GM20000 (cell line): ENCODE measurements at places on chromosomes 3 and 15.

DNA sequence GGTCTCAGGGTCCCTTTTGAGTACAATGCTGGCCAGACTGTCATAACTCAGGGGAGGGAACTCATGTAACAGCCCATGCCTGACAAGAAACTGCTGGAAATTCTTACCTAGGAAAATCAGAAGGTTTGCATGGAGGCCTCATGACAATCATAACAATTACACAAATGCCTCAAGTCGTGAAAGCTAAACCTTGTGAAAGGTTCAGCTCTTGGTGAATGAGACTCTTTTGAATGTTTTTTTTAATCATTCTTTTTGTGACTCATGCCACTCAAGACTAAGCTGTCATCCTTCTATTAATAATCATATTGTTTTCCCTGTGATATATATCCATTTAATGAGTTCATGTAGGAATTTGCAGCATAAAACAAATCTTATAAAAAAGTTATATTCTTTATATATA is 61.4 kb upstream of the LEKR1 start:
- no peak for DNase-seq

GRCh38 chr3:49901366-49902339 is 2.0 kb downstream of the MST1R start:
- DNase-seq = peak; percentile 66

DNA sequence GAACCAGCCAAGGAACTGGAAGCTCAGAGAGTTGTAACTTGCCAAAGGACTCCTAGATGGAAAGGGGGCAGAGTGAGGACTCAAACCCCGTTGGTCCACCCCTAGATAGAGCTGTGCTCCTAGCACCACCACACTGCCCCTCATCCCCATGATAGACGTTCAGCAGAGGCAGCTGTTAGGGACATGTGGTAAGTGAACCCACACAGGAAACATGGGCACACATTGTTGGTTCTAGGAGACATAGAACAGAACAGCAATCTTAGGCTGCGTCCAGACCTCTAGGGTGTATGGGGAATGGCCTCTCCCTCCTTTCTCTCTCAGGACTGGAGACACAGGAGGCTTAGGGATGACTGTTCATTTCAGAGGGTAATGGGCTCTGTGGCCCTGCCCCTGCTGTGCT is 102.7 kb downstream of the ANP32A start:
- DNase-seq = no peak

GRCh38 chr3:83513677-83514076 is 1445.1 kb upstream of the CADM2 start:
- no peak for DNase-seq

GRCh38 chr3:77179762-77180161 is 139.9 kb downstream of the ROBO2 start:
- no peak for DNase-seq

DNA sequence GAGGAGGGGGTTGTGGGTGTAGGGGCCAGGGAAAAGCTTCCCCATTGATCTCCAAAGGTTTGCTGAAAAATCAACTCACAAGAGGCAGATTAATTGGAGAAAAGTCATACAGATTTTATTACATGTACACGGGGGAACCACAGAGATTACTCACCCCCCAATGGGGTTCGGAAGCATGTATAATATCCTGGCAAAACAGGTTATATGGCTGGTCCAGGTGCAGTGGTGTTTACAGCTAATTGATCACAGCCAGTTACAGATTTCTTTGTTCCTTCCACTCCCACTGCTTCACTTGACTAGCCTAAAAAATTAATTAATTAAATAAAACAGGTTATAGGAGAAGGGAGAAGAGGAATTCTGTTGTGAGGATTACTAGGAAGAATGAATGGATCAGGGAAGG is 22.4 kb downstream of the PRKCI start:
- no peak for DNase-seq

DNA sequence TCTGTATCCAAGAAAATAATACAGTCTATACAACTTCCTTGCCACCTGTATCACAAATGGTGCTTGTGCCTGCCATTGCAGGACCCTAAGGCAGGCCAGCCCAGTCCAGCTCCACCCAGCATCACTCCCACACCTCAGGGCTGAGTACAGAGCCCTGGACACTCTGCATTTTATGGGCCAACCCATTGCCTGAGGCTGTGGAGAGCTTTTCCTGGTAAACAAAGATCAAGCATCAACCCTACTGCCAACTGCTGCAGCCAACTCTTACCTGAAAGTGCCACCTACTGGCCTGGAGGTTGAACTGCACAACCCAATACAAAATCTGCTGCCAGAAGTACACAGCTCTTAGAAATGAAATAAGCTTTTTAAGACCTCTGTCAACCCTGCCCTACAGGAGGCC is 1082.2 kb downstream of the NAALADL2 start:
- peak; percentile 16 for DNase-seq

DNA sequence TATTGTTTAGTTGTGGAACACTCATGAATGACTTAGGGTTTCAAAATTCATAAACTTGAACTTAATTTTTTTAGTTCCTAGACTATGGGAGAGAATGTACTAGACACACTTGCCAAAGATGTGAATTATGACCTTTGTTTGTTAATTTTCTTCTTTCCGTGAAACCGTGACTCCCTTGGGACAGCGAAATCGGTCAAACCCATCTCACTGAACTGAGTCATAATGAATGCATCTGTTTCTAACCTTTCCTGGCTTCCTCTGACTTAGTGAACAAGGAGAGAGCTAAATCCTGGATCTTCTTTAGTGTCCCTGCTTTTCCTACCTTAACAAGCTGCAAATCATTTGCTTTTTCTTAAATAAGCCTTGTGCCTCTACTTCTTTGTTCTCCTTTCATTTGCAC is 85.5 kb downstream of the LARS2 start:
- no peak for DNase-seq

DNA sequence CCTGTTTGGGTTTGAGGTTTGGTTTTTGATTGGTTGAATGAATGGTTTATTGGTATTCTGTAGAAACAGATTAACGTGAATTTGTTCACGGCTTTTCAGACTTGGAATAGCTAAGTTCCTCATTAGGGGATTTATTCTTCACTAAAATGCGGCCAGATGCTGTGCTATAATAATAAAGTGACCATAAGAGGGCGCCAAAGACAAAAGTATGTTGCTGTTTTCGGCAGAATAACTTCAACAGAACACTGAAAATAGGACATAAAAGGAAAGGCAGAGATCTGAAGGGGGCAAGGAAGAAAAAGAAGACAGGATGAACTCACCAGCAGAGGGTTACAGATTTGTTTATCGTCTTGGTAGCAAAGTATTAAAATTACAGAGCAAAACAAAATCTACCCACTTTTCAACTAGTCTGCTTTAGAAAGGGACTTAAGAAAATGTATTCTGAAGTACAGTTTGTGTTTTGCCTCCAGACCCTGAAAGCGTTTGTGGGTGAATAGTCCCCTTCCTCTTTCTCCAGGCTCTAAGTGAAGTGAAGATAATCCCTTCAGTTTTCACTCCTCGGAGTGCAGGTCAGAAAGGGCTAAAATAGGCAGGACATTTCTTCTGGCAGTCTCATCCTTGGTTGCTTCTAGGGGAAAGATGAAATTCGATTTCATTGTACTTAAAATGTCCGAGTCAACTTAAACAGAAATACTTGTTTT is 147.6 kb downstream of the IL20RB start:
- DNase-seq = peak; percentile 42

DNA sequence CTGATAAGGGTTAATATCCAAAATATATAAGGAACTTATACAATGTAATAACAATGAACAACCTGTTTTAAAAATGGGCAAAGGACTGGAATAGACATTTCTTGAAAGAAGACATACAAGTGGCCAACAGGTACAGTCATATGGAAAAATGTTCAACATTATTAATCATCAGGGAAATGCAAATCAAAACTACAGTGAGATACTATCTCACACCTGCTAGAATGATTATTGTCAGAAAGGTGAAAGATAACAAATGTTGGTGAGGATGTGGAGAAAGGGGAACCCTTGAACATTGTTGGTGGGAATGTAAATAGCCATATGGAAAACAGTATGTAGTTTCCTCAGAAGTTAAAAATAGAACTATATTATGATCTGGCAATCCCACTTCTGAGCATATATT is 20.4 kb downstream of the GOLM2 start:
- DNase-seq = no peak

DNA sequence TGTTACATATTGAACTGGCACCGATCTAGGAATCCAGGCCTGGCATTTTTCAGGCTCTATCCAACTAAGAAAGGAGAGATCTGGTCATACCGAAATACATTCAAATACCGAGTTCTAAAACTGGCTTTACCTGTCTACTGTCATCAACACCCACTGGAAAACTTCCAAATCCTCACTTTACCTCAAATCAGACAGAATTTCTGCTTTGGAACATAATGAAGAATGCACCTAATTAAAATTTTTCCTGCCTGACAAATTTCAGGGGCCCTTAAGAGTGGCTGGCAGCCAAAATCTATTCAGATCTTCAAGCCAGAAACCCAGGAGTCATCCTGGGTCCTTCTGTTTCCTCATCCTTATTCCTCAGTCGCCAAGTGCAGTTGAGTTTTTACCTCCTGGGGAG is 198.6 kb upstream of the FEZF2 start:
- DNase-seq = no peak

DNA sequence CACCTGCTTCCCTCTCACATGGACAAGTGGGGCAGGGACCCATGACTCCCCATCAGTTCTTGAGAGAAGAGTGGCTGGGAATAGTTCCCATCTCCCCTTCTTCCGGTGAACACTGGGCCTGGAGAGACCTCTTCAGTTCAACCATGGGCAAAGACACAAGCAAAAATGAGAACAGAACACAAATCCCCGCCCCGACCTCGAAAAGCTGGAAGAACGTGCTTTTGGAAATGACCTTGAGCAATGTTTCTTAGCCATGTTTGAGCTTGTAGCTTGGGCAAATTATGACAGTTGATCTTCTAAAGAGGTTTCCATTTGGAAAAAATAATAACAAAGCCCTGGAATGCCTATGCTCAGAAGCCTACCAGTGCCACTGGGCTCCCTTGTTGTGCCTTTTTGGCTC is 59.0 kb downstream of the FAM174B start:
- no peak for DNase-seq

- no peak for DNase-seq
Observed at GRCh38 chr3:157922614-157923013, 183.6 kb downstream of the SHOX2 start.

DNA sequence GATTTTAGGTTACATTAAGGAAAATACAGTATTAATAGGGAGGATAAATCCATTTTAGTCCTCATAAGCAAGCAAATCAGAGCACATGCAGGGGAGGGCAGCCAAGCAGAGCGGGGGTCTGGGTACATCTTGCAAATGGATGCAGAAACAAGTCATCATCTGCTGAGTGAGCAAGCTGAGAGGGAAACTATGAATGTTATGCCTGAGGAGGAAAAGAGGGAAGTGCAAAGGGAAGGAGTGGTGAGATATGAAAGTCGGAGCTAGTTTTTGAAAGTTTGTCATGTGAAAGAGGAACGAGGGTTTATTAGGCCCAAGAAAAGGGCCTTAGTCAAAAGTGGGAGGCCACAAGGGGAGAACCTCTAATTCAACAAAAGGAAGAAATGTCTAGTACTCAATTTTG is 15.4 kb downstream of the PTX3 start:
- no peak for DNase-seq

GRCh38 chr3:138348754-138349739 is 668 bp downstream of the MRAS start:
- peak; percentile 29 for DNase-seq

DNA sequence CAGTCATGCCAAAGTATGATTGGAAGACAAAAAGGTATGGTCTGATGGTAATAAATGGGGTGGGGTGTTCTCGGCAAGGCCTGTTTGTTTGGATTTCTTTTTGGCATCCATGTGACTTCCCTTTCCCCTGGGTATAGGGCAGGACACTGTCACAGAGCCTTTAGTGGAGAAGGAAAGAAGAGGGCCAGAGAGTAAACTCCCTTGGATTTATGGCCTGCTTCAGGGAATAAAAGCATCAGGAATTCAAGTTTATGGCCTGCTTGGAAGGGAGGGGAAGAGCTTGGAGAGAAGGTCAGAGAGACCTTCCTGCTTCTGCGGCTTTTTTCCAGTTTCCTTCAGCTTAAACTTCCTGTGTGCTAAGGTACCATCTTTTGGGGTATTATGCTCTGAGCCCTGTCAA is 179.4 kb upstream of the ADAMTS9 start:
- no peak for DNase-seq

- no peak for DNase-seq
Observed at GRCh38 chr15:54046093-54046492, 67.9 kb downstream of the UNC13C start.

- DNase-seq = peak; percentile 66
Observed at GRCh38 chr3:151168269-151169094, 34.5 kb downstream of the GPR171 start.

- no peak for DNase-seq
Observed at GRCh38 chr15:71218272-71218805, 103.1 kb downstream of the THSD4 start.

- DNase-seq = no peak
Observed at GRCh38 chr15:67172172-67172571, 82.3 kb downstream of the AAGAB start.

DNA sequence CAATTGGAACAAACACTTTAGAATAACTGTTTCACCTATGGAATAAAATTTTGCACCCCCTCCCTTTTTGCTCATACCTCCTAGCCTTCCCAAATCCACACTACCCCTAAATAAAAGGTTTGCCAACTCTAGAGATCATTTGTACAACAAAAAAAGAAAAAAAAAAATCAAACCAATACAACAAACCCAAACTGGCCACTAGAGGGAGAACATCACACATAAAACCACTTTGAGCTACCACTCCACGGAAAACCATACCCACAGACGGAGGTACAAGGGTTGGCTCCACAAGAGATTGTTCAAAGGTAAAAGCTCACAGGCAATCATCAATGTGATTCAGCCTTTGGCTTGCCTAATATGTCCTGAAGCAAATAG is 47.6 kb downstream of the SETMAR start:
- DNase-seq = peak; percentile 61

- no peak for DNase-seq
Observed at GRCh38 chr15:31550211-31550977, 223.8 kb downstream of the KLF13 start.

DNA sequence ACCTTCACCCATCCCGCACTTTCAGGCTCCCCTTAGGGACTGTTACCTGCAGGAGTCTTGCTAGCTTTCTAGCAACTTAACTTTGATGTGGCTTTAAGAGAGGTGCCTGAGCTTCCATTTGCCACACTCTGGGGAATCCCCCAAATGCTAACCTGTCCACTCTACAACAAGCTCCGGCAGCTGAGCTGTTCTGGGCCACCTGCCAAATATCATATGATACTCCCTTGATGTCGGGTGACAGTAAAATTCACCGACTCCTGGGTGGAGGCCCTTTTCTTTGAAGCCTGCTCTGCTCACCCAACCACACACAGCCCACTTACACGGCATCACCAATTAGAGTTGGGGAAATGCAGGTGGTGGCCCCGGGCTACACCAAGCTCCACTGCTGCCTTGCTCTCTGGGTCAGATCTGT is 38.0 kb upstream of the XCR1 start:
- peak; percentile 61 for DNase-seq

GRCh38 chr15:95604634-95605036 is 725.9 kb upstream of the NR2F2 start:
- DNase-seq = no peak
